Stimulated activated CD4-positive, alpha-beta T cell treated with anti-CD3 and anti-CD28 coated beads, Interleukin-1b, Interleukin-23, amount 100 ng/mL, for 1 hour (primary cell): ENCODE measurements at places on chromosomes 2 and 18.
A peak's percentile ranks its signal among the peaks of the same experiment; 100 is the strongest.

DNA sequence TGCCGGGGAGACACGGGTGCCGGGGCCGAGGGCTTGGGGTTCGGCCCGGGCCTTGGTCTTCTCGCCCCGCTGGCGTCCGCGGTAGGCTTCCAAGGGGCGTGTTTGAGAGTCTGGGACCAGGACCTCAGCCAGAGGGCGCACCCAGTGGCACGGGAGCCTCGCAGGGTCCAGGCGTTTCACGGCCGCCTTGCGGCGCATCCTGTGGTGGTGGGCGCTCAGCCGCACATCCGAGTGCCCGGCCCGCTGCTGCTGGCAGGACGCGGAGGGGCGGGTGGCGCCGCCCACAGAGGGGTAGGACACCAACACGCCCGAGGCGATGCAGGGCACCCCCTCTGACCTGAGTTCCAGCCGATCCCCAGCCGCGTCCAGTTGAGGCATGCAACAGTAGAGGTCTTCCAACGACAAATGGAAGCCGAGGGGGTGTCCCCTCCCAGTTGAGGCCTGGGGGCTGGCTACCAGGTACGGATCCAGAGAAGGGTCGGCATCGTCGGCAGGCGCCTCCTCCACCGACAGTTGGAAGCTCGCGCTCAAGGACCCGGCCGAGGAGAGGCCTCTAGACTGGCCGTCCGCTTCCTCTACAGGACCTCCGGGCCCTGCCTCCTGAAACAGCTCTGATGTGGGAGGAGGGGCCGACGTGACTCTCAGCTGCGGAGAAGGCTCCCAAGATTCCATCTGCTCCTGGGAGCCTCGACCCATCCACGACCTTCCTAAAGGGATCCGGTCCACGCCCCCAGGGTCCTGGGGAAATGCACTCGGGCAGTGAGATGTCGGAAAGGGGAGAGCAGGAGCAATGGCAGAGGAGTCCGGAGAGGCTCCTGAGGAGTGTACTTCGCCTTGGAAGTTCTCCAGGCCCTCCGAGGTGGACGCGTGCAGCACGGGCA, 6.3 kb downstream of the C2orf81 start:
- no peak for DNase-seq

GRCh38 chr2:220365023-220365422, 737.6 kb downstream of the SLC4A3 start:
- no peak for DNase-seq

GRCh38 chr2:75920859-75921551, 210.3 kb upstream of the GCFC2 start:
- DNase-seq: no peak

DNA sequence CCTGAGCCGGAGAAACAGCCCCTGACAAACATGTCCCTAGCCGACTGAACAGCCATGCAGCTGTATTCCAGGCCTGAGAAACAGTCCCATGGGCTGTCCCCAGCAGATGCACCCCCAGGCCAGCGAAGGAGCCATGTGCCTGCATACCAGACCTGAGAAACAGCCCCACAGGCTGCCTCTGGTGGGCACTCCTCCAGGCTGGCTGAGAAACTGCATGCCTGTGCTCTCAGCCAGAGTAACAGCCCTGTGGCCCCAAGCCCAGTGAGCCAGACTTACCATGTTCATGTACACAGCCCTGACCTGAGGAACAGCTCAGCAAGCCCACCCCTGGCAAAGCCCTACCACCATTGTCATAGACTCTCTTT, 24.8 kb downstream of the BOLL start:
- no peak for DNase-seq

GRCh38 chr2:234544659-234545611, 48.1 kb upstream of the ARL4C start:
- peak; percentile 60 for DNase-seq

- no peak for DNase-seq
Measured at GRCh38 chr18:48702346-48703027, 163.7 kb downstream of the CTIF start.

DNA sequence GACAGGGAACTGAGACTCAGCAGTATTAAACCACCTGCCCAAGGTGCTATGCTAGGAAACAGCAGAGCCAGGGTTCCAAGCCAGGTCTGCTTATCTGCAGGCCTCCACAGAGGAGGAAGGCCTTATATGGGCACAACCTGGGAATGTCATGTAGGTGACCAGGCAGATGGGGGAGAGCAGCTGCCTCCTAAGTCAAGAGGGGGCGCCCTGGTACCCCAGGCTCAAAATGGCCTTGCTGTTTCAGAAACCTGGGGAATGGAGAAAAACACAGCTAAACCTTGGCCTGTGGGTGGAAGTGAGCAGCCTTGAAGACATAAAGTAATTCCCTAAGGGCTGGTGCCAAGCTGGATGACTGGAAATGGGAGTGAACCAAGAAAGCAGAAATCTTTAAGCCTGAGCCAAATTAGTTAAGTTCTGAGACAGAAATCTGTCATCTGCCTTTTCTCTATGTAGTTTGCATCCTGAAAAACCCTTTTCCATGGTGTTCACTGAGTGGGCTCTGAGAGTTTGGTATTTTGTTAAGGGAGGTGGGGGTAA, 79.1 kb downstream of the MAPK4 start:
- no peak for DNase-seq

DNA sequence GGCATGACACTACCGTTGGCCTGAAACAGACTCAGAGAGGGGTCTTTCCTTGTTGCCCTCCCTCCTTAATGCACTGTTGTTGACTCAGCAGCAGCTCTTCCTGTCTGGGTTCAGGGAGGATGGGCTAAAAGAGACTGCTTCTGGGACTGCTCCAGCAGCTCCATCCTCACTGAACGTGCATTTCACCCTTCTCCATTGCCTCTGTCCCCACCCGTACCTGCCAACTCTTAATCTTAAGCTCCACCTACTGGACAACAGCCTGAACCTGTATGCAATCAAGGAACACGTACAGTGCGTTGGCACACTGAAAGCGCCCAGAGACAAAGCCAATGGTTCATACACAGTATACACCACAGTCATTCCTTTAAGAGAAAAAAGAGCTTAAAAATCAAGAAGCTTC, 230.8 kb upstream of the RAB6C start:
- DNase-seq: no peak

DNA sequence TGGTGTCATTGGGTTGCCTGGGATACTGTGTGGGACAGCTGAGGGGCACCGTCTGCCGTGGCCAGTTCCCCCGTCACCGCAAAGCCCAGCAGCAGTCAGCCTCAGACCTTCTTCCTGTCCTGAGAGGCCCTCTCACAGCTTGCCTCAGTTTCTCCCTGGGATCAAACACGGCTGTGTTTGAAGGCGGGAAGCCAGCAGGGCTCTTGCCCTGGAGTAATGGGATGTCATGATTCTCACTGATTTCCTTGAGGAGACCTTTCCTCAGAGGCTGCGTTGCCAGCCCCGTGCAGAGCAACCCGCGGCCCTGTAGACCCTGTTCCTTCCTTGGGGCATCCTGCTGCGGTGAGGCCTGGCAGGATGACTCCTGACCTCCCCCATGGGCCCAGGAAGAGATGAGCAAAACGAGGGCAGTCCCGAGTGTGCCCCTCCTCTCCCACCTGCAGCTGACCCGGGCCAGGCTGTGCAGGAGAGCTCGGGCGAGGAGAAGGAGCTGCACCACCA, 13.9 kb upstream of the NFATC1 start:
- DNase-seq: no peak

DNA sequence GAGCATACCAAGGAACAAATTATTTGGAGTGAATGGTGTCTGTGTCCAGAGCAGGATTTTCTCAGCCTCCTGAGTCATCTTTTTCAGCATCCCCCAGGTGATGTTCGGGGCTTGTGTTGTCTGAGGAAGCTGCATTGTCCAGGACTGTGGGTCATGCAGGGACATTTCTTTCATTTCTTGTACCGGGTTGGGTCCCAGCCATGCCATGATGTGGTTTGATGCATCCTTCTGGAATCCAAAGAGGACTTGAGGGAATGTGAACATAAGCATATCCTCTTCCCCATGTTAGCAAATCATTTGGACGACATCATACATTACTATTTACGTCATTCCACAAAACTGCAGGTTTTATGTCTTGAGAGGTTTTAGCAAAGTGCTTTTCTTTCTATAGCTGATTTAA, 797.8 kb downstream of the CCDC85A start:
- DNase-seq: no peak

- DNase-seq: no peak
Measured at GRCh38 chr18:8779251-8779650, 73.9 kb downstream of the MTCL1 start.

GRCh38 chr18:45723567-45724355, at the start of gene SLC14A1:
SLC14A1 (plus strand) TSS chr18:45724181; CDS start chr18:45730321, 6,140 bp downstream.
- DNase-seq: no peak

- no peak for DNase-seq
Measured at GRCh38 chr2:151095463-151095862, 166.2 kb downstream of the RBM43 start.

DNA sequence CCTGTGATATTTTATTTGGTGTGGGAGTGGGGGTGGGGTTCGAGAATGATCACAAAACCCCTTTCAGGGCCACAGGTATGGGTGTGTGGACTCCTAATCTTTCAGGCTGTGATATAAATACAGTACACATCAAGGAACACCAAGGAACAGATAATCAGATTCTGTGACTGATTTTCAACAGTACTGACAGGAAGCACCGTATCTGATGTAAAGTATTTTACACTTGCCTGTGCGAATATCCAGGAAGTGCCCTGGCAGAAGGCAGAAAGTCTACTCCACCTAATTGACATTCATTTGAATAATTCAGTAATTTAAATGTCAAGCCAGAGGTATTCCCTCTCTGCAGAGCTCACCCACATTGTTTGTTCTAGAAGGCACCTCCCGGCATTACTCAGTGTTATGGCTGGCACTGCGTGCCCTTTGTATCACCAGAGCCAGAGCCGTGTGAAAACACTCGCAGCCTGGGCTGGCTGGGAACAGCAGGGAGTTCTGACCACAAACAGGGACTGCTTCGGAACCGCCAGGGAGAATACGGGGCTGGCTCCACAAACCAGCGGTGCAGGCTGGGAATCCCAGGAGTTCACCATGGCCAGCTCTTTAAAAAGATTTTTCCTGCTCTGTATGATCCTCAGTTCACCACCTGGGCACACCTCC, 91.8 kb downstream of the ACVR1 start:
- DNase-seq: no peak

- no peak for DNase-seq
Measured at GRCh38 chr2:54758951-54759350, 35.5 kb downstream of the EML6 start.

GRCh38 chr2:391696-392095, 103.8 kb upstream of the ALKAL2 start:
- DNase-seq: no peak

GRCh38 chr2:166454006-166454595, 39.9 kb downstream of the SCN7A start:
- DNase-seq: no peak

- DNase-seq: no peak
Measured at GRCh38 chr18:9838144-9838877, 47.5 kb upstream of the TXNDC2 start.

GRCh38 chr2:150487537-150488429, at the start of gene RND3:
RND3 (minus strand) TSS chr2:150487667; CDS start chr2:150487417, 250 bp downstream.
- no peak for DNase-seq

- DNase-seq: no peak
Measured at GRCh38 chr2:149828520-149829210, 241.1 kb upstream of the MMADHC start.

DNA sequence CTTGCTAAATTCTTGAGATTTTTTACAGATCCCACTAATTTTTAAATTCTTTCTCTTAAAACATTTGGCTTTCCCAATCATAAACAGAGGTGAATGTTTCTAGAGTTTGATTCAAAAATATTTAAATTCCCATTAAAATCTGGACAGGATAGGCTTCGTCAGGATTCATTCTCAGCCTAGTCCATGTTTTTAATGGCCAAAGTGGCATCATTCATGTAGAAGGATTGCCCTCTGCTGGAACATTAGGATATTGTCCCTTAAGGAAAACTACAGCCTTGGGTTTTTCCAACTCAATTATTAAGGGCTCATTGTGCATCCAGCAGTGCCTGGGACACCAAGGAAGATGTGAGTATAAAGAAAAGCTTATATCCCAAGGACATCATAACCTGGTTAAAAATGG, 71.7 kb downstream of the TPGS2 start:
- no peak for DNase-seq

DNA sequence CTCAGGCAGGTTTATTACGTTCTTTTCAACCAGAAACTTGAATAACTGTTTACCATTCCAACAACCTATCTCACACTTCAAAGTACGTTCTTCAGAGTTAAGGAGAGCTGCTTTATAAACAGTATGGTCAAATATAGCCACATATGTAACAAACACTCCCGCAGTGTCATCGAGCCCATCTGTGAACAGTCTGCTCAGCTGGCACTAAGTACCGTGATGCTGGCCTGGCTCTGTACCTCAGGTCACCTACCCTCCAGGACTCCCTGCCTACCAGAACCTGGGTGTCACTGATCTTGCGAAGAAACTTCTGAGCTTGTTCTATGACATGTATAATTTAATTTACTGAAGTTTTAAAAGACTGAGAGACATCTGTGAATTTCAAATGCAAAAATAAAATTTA, 71.4 kb downstream of the SEPTIN10 start:
- DNase-seq: no peak

GRCh38 chr2:187214306-187214705, 233.7 kb downstream of the CALCRL start:
- DNase-seq: no peak

- DNase-seq: no peak
Measured at GRCh38 chr2:226410247-226410835, 389.3 kb downstream of the IRS1 start.

DNA sequence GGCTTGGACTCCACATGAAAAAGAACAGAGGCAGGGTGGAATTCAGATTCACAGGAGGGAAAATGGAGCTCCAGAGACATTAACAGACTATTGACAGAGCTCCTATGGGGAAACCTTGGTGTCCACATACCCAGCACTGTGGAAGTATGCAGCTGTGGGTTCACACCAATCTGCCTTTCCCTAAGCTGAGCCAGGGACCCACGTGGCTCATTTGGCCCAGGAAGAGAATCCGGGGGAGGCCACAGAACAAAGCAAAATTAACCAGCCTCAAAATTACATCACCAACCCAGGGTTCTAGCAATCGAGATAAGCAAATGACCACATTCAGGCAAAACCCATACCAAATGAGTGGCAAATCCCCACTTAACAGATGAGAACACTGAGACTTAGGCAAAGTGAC, 105.8 kb upstream of the TWIST2 start:
- DNase-seq: no peak

DNA sequence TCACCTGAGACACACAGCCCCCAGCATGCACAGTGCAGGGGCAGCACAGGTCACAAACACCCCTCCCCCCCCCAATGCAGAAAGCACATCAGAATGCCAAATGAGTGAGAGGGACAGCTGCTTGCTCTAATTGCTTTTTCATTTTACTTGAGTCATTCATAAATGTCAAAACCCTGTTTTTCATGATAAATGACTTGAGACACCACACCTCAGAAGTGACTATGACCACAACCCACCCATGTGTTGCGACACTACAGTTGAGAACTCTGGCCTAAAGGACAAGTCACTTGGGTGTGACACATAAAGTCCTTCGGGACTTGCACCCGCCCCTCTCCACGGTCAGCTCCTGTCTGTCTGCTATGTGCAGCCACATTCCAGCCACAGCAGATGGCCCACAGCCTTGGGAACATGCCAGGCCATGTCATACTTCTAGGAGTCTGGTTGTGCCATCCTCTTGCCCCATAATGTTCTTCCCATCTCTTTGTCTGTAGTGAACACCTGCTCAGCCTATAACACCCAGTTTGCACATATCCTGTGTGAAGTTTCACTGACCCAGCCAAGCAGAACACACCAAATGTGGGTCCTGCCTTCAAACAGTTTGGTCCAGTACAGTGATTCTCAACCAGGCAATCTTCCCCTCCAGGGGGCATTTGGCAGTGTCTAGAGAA, 30.2 kb upstream of the RIOK3 start:
- DNase-seq: no peak

- DNase-seq: no peak
Measured at GRCh38 chr2:86017901-86018896, 87.5 kb downstream of the POLR1A start.

GRCh38 chr18:55443776-55444175, 144.2 kb downstream of the TCF4 start:
- DNase-seq: no peak
